ENCODE measurements at places on chromosomes 16 and 17.

- no peak for DNase-seq
These were observed 9.9 kb downstream of the TBC1D16 start for GRCh38 chr17:80025796-80026195.

DNA sequence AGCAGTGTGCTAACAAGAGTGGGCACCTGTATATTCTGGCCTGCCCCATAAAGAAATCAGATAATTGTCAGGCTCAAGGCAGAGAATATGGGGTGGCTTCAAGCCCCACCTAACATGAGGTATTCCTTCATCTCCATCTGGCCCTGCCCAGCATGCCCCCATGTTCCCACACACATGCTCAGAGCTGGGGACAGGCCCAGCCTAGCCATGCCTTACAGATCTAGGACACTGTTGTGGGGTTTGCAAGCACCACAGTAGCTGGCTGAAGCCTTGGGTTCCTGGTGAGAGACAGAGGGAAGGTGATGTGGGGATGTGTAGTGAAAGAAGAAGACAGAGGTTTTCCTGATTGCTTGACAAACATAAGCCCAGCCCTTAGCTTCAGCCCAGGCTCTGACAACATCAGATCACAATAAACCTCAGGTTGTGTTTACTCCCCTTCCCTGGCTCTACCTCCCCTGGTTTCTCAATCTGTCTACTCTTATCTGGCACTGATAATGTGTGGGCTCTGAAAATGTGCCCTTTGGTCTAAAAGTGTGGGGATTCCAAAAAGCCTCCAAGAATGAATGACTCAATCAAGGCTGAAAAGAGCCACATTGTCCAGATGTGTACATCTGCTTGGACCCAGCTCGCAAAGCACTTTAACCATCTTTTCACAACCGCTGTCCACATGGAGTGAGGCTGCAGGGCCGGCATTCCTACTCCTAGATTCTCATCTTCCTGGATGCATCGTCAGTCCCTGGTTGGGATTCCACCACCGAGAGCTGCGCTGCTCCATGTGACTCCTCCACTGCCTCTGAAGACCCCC, 34.4 kb downstream of the CDRT4 start:
- DNase-seq = no peak

GRCh38 chr17:52134641-52135040, 23.9 kb downstream of the CA10 start:
- no peak for DNase-seq

GRCh38 chr17:75475851-75476250, 19.4 kb downstream of the TMEM94 start:
- DNase-seq = no peak
